Glutamatergic neuron (in vitro differentiated cells): ENCODE measurements at places on chromosomes 1 and 21. TPM values are rescaled to one million over a fixed set of nuclear protein-coding genes. Genes with fewer than 3 reads are reported as not detected.

CHIT1 gene
- total RNA-seq: 0.10 TPM

TRABD2B gene
- total RNA-seq: 0.64 TPM

LAPTM5 gene
- total RNA-seq: 0.56 TPM

BATF3 gene
- total RNA-seq: 0.56 TPM

SIM2 gene
- 4.8 TPM for total RNA-seq

MAEL gene
- not detected for total RNA-seq

FMO1 gene
- total RNA-seq: not detected

ERRFI1 gene
- 11.8 TPM for total RNA-seq

MYOC gene
- not detected for total RNA-seq

PIGV gene
- total RNA-seq: 6.7 TPM

IQGAP3 gene
- total RNA-seq: 6.1 TPM

ELAPOR1 gene
- 1.5 TPM for total RNA-seq
